Nephron progenitor cell (in vitro differentiated cells): ENCODE measurements at places on chromosomes 6 and 20.
A peak's percentile ranks its signal among the peaks of the same experiment; 100 is the strongest.

DNA sequence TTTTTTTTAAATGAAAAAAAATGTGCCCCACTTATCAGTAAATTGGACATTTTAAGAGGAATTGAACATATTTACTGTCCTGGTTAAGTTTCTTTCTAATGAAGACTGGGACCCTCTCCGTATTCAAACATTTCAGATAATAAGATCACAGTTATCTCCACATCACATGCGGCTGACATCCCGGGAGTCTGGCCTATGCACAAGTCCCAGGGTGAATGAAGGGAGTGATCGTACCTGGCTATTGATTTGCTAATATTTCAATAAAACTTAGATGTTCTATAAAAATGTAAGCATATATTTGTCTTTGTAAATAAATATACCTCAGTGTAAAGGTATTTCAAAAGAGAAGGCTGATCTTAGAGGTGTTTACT lies 58.1 kb downstream of the FOXC1 start:
- no peak for DNase-seq

DNA sequence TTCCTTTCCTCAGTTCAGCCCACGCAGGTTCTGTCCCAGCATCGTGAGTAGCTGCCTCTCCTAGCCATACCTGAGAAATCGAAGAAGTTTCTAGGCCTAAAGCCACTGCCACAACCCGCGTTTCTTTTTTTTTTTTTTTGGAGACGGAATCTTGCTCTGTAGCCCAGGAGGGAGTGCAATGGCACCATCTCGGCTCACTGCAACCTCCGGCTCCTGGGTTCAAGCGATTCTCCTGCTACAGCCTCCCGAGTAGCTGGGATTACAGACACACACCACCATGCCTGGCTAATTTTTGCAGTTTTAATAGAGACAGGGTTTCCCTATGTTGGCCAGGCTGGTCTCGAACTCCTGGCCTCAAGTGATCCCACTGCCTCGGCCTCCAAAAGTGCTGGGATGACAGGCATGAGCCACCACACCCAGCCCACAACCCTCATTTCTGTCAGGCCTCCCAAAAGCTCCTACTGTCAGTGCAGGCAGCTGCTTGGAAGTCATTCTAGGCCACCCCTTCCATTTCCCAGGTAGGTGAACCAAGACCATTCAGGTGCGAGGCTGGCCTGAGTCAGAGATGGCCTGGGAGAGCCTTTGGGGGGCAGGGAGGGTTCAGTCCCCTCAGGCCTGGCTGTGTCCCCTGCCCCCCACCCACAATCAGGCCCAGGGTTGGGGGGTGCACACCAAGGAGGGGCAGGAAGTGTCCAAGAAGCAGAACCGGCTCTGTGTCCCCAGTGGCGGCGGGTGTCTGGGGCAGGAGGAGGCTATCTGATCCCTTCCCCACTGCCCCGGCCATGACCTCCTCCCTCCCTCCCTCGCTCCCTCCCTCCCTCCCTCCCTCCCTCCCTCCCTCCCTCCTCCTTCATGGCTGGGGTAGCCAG lies 47.2 kb downstream of the NOL4L start:
- DNase-seq, result peak; percentile 63

GRCh38 chr20:36313926-36314325 lies 7.8 kb downstream of the DLGAP4 start:
- DNase-seq, result no peak

GRCh38 chr6:140264431-140264830 lies 890.0 kb upstream of the CITED2 start:
- no peak for DNase-seq

DNA sequence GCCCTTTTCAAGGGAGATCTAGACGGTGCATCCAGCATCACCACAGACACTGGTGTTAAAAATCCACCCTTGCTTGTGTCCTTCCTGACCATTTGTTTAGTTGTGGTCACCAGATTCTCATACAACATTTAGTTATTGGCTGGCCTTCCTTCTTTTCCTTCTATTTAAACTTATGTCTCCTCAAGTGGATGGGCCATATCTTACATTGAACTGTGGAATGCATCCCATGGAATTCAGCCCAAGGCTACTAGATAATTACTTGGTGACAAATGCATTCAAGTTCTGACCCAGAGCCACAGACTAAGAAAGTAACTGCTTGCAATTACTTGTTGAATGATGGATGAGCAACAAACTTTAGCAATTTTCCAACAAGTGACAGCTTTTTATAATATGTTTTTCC lies 198.9 kb upstream of the SSTR4 start:
- no peak for DNase-seq

DNA sequence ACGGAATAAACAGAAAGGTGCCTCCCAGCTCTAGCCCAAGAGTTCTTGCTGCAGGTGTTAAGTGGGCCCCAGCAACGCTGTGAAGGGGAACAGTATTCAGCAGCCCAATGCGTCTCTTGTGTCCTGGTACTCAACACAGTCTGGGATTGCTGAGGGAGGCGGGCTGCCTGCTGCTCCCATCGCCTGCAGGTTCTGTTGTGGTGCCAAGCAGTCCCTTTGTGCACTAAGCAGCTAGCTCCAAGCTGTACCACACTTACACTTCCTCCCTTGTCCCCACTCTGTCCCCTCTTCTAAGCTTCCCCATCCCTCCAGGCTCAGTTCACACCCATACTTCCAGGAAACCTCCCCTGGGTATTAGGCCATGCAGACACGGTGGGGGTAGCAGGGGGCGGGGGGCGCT lies 92.7 kb downstream of the AGPAT4 start:
- DNase-seq, result no peak

DNA sequence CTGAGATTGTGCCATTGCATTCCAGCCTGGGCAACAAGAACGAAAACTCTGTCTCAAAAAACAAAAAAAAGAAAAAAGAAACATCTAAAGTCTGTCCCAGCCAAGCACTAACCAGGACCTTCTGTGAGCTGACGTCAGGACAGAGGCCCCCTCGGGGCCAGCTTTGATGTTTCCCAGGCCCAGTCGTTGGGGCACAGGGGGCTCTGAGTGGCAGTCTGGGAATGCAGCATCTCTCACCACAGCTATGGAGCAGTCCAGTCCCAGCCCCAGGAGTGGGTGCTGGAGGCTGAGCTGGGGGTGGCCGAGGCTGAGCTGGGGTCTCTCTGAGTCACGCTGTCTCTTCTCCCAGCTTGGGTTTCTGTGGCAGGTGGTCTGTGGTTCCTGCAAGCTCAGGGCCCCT lies 46.0 kb upstream of the SRF start:
- DNase-seq, result no peak

DNA sequence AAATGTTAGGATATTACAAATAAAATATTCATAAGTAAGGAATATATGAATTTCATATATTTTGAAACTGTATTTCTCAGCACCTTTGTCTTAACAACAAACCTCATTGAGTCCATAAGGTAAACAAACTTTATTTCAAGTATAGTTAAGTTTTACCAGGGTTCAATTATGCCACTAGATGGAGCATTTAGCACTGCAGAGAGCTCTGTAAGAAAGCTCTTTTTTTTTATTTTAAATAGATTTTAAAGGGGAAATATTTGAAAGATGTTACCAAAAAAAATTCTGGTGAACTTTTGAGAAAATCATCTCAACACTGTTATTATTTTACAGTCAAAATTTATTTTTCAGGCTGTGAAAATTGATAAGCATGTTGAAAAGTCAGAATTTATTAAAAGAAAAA lies 955.2 kb upstream of the EYS start:
- DNase-seq, result no peak

DNA sequence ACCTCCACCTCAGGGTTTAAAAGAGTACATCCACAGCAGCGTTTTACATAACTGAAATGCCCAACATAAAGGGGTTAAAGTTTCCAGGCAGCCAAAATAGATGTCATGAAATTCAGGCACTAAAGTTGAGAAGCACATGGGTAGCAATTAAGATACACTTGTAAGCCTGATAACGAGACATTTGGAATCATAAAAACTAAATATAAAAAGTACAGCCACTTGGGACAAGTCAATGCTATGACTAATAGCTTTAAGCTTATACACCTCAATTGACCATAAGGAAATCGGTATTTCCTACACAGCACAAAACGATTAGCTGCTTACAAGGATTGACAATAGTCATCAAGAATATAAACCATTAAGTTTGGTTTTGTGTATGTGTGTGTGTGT lies 11.8 kb downstream of the LOC128125822 start:
- no peak for DNase-seq

GRCh38 chr20:20440886-20441658 lies 73.2 kb downstream of the INSM1 start:
- no peak for DNase-seq

DNA sequence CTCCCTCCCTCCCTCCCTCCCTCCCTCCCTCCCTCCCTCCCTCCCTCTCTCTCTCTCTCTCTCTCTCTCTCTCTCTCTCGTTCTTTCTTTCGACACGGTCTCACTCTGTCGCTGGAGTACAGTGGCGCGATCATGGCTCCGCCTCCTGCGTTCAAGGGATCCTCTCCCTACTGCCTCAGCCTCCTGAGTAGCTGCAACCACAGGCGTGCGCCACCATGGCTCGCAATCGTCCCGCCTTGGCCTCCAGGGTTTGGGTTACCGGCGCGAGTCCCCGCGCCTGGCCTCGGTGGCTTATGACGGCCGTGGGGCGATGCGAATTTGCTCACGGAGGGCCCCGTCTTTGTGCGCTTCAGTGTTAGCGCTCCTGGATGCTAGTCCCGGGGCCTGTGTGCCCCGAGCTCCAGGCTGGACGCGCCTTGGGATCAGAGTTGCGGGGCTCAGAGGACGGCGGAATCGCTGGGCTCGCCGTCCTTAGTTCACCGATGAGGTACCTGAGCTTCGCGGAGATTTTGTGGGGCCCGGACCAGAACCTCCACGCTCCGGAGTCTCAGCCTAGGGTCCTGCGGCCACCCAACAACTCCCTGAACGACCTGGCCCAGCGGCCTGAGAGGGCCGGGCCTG lies 45.2 kb downstream of the MCUR1 start:
- no peak for DNase-seq

DNA sequence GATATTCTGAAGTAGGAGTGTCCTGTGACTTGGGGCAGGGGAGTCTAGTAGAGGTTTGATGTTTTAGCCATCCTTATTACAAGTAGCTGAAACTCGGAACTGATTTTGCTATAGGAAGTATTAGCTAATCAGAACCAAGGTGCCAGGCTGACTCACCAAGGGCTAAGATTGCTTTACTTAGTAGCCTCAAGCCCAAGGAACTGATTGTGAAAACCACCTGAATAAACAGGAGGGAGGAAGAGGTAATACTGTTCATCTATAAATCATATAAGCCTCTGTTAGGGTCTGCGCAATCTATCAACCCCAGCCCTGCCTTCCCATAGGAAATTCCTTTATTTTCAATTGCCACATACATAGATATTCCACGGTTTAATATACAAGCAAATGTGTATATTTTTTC lies 54.4 kb downstream of the GNAS start:
- no peak for DNase-seq

- DNase-seq, result no peak
These were observed 30.0 kb upstream of the PHACTR2 start for GRCh38 chr6:143647732-143648131.

DNA sequence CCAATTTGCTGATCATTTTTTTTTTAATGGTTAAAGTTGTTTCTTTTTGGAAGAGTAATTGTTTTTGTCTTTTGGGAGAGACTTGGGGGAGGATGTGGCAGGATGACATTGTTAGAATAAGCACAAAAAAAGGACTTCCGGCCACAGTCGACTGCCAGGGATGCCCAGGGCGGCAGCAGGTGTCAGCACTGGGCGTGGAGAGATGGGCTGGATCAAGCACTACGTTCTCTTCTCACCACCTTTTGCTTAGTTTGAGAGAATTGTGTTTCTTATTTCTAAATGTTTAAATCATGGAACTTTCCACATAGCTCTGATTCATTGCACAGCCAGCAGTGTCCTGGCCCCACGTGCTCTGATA lies 104.6 kb upstream of the FRMD1 start:
- no peak for DNase-seq

GRCh38 chr20:63612276-63612931 lies 14.5 kb downstream of the GMEB2 start:
- no peak for DNase-seq

- no peak for DNase-seq
These were observed 540.0 kb downstream of the PTPRT start for GRCh38 chr20:42649748-42650147.

DNA sequence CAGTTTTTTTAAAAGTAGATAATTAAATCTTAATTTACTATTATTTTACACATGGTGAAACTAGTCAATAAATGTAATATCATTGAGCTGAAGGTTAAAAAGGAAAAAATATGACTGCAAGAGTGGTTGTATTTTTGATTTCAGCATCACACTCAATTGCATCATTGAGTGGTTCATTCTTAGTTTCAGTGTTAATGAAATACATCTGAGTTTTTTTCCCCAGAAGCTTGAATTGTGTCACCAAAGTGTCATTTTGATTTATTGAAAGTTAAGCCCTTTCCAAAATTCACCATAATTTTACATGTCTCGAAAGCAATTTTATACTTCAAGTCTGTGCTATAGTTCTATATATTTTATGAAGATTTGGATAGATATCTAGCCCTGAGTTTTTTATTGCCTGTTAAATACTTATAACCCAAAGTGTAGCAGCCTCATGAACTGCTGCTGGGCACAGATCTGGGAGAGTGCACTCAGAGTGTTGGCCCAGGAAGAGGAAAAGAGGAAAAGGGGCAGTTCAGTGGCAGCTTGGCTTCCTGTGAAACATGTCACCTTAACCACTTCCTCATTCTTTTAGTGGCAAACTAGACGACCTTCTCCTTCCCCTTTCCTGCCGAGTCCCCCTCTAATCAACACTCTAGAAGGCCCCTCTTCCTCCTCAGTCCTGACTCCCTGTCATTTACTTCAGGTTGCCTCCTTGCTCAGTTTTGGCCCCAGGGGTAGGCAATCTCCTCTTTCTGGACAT lies 140.7 kb downstream of the ESR1 start:
- DNase-seq, result no peak

DNA sequence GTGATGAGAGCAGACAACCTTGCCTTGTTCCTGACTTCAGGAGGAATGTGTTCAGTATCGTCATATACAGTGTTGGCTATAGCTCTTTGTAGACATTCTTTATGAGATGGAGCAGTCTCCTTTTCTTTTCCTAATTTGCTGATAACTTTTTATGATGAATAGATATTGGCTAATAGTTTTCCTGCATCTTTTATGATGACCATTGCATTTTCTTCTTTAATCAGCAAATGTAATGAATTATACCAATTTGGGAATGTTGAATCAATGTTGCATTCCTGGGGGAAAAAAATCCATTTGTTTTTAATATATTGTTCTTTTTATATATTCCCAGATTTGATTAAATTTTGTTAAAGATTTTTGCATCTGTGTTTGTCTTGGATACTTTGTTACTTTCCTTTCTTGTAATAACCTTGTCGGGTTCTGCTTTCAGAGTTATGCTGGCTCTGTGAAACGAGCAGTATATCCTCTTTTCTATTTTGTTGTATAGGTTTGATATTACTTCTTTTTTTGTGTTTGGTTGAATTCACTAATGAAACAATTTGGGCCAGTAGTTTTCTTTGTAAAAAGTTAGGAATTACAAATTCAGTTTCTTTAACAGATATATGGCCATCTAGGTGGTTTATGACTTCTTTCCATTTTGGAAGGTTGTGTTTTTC lies 23.9 kb downstream of the KDM1B start:
- DNase-seq, result no peak
